ENCODE measurements at places on chromosomes 16 and 17.
A peak's percentile ranks its signal among the peaks of the same experiment; 100 is the strongest.

DNA sequence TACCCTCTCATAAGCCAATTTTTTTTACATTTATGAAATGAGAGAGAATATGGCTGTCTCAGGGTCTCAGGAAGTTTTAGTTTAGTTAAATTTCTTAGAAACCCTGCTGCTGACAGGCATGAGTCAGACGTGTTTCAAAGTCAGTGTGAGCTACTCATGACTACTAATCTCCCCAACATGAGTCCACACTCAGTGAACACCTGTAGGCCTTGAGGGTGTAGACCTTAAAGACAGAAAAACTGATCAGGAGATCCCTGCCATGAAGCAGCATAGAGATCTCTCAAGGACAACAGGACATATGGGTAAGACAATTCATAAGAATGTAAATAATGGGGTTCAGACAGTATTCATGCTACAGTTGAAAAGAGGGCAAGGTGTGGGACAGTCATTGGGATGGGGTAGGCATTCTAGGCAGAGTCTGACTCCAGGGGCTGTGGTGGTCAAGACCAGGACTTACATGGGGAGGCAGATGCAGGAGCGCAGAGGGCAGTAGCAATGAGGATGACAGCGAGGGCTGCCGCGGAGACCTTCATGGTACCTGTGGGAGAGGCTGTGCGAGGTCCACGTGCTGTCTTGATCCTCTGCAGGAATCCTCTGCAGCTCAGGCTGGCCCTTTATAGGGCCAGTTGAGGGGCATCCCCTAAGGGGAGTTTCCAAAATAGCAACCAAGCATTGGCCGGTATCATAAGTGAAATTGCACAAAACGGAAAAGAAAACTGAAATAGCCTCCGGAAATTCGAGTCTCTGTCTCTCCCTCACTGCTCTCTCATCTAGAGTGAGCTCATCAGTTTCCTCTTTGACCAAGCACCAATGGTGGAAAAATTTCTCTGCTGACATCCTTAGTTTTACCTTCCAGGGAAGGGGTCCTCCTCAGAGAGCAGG lies at the start of gene CCL5:
Gene CCL5 (minus strand): TSS at position 588 of the 882 bp plus-strand sequence.
- no peak for DNase-seq

DNA sequence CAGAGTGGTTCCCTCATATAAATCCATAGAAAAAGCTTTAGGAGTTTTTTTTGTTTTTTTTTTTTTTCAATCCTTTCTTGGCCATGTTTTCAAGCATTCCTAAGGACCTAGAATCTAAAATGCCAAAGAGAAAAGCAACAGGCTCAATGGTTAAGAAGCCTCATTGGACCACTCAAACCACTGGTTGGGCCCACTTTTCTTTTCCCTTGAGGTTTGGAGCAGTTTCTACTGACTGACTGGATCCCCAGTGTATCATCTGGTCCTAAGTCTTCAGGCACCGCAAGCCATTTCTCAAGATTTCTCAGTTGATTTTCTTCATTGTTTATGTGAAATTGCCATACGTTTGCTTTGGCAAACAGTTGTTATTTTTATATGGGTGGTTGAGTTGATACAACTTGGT lies 14.4 kb downstream of the METTL9 start:
- DNase-seq: no peak

GRCh38 chr16:4395055-4395726 lies 21.2 kb downstream of the CORO7 start:
- peak; percentile 16 for DNase-seq

DNA sequence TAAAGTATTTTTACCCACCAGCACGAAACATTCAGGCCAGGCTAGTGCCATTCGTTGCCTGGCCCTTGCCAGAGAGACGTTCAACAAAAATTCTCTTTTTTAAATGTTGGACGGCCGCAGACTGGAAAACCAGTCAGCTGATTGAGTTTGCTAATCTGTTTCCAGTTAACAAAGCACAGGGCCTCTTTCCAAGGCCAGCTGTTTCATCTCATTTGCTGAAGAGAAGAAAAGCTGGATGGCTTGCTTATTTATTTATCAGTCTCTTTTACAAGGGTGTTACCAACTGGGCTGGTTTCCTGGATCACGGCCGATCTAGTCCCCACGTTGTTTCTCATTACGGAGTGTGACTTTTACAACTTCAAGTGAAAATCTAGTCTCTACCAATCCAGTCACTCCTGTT lies 418.7 kb upstream of the DYNLRB2 start:
- DNase-seq: peak; percentile 53

- DNase-seq: no peak
Measured at GRCh38 chr17:2412561-2413021, 11.7 kb upstream of the MNT start.

- no peak for DNase-seq
Measured at GRCh38 chr17:44917456-44917855, 2.2 kb upstream of the GFAP start.

DNA sequence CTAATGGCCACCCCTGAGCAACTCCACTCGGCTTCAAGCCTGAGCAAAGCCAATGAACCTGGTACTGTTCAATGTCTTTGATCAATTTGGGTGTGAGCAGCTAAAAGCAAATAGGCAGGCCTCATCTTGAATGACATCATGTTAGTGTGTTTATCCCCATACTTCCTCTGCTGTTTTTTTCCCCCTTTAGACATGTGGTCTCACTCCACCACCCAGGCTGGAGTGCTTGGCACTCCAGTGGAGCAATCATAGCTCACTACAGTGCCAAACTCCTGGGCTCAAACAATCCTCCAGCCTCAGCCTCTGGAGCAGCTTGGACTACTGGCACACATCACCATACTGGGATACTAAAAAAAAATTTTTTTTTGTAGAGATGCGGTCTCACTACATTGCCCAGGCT lies 75.4 kb downstream of the ARHGAP17 start:
- DNase-seq: no peak

GRCh38 chr16:72255786-72256185 lies 83.8 kb upstream of the PMFBP1 start:
- no peak for DNase-seq

- DNase-seq: no peak
Measured at GRCh38 chr16:79677799-79678530, 77.4 kb upstream of the MAF start.
